ENCODE measurements at places on chromosomes 6 and 20.

DNA sequence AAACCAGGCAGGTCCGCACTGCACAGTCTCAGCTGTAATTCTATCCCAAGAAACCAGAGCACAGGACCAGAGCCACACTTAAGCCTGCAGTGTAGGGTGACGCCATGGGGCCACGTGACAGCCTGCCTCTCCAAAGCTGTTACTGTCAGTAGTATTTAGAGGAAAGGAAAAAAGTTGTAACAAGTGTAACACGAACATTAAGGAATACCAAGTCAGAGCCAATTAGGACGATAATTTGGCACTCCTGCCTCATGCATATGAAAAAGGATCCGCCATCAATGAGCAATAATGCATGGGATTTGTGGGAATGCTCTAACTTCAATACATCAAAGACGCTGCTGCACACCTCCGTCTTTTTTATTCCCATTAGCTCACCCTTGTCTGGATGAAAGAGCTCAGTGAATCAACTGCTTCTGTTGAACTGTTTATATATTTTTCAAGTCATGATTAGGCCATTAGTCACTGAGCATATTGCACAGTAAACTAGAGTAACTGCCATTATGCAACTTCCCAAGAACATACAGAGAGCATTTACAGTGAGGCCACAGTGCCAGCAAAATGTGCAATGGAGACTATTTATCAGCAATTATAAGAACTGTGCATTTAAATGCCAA, 79.9 kb downstream of the ATXN1 start:
- DNase-seq, result no peak

GRCh38 chr6:146587459-146587858, 11.3 kb upstream of the ADGB start:
- DNase-seq, result no peak

- DNase-seq, result no peak
These were observed 19.1 kb upstream of the AAR2 start for GRCh38 chr20:36217226-36217625.

DNA sequence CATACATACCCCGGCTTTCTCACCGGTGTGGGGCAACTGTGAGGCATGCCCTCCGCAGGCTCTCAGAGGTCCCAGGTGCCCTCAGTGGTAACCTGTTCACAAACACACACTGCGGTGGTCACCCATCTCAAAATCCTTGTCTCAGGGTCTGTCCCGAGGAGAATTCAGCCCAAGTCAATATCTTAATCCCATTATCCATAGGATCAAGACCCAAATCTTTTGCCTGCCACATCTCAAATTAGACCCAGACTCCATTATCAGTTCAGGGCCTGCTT, 140.8 kb downstream of the CDC5L start:
- DNase-seq, result no peak

DNA sequence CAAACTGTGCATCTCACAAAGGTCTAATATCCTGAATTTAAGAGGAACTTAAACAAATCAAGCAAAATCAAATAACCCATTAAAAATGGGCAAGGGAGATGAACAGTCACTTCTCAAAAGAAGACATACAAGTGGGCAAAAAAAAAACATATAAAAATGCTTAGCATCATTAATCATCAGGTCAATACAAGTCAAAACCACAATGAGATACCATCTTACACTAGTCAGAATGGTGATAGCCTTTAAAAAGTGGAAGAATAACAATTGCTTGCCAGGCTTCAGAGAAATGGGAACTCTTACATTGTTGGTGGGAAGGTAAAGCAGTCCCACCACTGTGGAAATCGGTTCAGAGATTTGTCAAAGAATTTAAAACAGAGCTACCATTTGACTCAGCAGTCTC, 646.7 kb upstream of the PTCHD4 start:
- no peak for DNase-seq

- DNase-seq, result no peak
These were observed 194.6 kb upstream of the CITED2 start for GRCh38 chr6:139568956-139569538.

DNA sequence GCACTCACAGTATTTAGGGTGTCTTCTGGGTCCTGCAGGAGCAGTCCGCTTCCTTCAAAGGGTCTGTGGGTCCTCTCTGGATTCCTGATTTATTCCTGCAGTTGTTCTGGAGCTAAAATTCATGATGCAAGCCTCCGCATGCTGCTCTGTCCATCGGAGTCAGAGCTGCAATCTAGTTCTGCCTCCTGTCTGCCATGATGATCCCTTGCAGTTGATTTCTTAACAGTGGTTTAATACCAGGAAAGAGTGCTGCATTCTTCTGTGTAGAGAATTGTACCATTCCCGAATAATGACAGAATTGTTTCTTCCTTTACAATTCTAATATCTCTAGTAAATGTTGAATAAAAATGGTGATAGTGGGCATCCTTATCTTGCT, 72.0 kb upstream of the B3GAT2 start:
- DNase-seq, result no peak

DNA sequence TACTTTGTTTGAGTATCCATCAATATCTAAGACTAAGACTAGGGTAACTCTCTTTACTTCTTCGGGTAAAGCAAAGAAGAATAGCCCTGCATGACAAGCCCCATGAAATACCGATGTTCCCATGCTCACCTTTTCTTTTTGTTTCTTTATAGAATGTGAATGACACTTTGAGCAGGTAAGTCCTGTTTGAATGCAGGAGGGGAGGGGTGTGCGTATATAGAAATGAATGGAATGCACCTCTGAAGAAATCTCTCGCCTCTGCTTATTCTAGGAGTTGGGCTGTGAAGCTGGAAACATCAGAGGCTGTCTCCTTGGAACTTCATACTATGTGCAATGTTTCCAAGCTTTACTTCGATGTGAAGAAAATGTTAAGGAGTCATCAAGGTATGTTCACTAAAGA, 10.3 kb downstream of the TRIM38 start:
- no peak for DNase-seq

DNA sequence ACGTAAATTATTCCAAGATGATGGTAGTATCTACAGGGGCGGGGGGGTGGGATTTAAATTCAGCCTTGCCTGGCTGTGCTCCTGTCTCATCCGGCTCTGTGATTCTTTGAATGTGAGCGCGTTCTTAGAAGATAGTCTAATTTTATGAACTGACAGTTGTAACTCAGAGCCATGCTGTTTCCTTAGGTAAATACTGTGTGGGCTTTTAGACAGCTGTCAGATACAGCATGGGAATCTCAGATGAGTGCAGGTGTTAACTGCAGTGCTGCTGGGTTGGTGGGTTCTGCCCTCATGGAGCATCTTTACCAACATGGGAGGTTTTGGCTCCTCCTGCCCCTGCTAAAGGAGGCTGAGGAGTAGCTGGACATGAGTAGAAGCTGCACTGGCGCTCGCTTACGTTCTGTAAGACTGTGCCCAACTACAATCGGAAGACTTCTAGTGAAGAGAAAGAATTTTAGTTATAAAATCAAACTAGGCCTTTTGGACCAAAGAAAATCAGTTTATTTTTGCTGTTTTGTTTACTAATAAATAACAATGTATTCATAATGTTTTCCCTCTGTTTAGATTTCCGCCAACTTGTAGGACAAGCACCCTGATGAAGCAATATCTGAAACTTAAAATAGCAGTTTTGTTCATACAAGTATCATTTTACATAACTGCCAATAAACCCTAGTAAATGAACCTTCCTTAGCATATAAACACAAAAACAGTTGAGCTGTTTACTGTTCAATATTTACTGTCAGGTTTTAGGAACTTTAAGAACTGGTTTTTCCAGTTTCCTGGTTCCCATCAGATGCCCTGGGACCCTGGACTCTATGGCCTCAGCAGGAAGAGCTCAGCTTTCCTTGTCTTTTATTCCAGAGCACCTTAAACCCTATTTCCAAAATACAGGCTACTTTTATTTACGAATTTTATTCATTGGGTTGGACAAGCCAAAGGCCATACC, 66.1 kb downstream of the FAM120B start:
- no peak for DNase-seq

DNA sequence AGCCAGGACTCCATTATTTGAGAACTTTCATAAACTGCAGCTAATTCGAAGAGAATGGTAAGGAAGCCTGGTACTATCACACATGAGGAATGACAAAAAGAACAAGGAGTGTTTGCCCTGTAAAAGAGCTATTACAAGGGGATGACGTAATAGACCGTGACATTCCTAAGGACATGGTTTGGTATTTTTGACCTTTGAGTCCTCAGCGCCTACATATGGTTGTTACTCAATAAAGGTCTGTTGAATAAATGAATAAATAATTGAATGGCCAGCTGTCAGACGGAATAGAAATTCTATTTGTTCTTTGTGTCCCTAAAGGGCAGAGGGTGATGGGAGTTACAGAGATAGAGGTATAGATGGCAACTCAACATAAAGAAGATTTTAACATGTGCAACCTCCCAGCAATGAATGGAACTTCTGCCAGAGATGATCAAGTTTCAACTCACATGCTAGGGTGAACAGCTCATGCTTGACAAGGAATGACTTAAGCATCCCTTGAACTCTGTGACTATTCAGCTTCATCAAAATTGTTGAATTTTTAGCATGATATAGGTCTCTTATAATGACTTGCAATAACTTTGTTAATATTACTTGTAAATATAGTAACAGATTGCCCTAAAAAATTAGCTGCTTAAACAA, 115.4 kb downstream of the TENT5A start:
- DNase-seq, result no peak
